Esophagus squamous epithelium (tissue), 5 donors: ENCODE measurements at places on chromosomes 5 and 9. TPM values are rescaled to one million over a fixed set of nuclear protein-coding genes. Genes with fewer than 3 reads are reported as not detected.

The FOXD4L3 gene
- 0.31 TPM for total RNA-seq

The SELENOP gene
- 381 TPM for total RNA-seq

The AGXT2 gene
- total RNA-seq = not detected

The TDRD7 gene
- 9.4 TPM for total RNA-seq

The NXNL2 gene
- total RNA-seq = not detected

The NIPAL4 gene
- 14.7 TPM for total RNA-seq

The GDF9 gene
- total RNA-seq = not detected

The ZNF883 gene
- 1.9 TPM for total RNA-seq

The TRIP13 gene
- 15.6 TPM for total RNA-seq
